ENCODE measurements at places on chromosomes 3 and 15.

DNA sequence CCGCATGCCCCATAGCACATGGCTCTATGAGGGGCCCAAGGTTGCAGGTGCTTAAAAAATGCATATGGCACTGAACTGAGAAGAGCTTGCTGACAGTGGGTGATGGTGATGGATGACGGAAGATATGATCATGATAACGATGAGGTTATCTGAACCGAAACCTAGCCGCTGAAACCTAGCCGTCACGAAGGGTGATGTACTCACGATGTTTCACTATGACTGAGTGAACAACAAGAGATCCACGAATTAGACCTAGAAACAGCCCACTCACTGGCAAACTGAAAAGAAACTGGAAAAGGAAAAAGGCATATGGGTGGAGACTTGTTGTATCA is 57.6 kb upstream of the BCL6 start:
- no peak for DNase-seq

- no peak for DNase-seq
Measured at GRCh38 chr3:182964179-182964578, 16.2 kb downstream of the DCUN1D1 start.

- no peak for DNase-seq
Measured at GRCh38 chr3:46215810-46216414, 7.8 kb upstream of the CCR1 start.

- no peak for DNase-seq
Measured at GRCh38 chr3:43709022-43709421, 18.3 kb downstream of the ABHD5 start.

DNA sequence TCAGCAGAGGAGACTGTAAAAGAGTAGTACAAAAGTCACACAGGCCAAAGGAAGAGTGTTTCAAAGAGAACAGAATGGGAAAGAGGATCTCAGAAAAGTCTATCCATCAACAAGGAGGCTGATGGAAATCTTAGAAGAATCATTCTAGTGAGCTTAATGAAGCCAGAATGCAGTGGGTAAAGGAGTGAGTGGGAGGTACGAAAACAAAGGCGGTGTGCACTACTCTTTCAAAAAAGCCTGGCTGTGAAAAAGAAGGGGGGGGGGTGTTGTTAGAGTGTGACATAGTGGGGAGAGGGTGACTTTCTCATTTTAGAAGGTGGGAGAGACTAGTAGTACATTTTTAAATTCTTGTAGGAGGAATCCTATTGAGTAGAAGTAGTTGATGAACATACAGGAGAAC is 11.7 kb downstream of the PAQR9 start:
- no peak for DNase-seq

GRCh38 chr15:73485372-73485771 is 42.4 kb downstream of the REC114 start:
- no peak for DNase-seq

DNA sequence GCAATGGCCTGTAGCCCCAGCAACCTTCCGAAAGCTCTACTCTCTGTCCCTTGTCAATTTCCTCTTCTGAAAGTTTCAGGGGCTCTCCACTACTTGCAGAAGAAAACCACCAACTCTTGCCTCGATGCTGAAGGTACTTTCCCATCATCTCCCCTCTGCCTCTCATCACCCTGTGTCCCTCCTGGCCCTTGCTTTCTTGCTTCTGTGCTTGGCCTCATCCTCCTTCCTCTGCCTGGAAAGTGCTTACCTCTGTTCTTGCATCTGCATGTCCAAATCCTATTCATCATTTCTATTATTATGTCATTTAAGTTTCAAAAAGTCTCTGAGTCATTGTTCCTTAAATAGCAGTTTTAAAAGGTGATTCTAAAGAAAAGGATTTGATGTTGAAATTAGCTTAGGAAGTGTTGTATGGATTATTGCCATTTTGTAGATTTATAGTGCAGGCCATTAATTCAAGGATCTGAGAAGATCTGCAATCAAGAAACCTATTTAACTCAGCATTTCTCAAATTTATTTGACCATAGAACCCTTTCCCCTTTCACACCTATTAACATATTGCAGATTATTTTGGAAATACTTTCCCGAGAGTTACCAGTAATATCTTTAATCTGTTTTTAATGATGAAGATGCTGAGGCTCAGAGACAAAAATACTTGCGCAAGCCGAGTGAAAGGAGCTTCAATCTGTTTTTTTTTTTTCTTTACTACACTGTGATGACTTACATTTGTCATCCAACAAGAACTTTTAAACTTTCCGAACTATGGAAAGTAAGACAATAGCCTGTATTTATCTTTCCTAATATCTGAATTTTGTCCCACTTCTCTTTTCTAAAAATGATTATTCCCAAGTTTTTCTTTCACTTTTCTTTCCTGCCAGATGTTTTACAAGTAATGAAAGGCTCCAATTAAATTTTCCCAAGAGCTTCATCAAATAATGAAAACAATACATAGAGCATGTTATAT is 22.3 kb upstream of the CFAP161 start:
- DNase-seq = no peak

- DNase-seq = no peak
Measured at GRCh38 chr3:33665294-33665693, 52.8 kb downstream of the CLASP2 start.

GRCh38 chr3:72077473-72078259 is 292.7 kb upstream of the PROK2 start:
- DNase-seq = no peak

- DNase-seq = no peak
Measured at GRCh38 chr15:56047354-56047753, 53.9 kb upstream of the NEDD4 start.

- DNase-seq = no peak
Measured at GRCh38 chr3:133494469-133494868, 79.0 kb upstream of the CDV3 start.

DNA sequence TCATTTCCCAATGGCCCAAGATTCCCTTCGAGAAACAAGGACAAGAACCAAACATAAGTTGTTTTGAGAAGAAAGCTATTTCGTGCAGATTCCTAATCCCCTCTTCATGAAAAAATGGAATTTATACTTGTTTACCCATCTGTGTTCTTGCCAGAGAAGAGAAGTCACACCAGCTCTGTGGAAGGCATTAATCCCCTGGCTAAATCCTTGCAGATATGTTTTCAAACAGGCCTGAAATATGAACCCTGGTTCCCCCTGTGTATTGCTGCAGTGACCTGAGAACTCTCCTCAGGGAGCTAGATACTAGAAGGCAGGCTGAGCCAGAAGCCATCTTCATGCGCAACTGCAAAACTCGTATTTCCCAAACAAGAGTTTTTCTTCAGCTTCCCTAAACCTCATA is 337.7 kb downstream of the NEK10 start:
- DNase-seq = no peak

DNA sequence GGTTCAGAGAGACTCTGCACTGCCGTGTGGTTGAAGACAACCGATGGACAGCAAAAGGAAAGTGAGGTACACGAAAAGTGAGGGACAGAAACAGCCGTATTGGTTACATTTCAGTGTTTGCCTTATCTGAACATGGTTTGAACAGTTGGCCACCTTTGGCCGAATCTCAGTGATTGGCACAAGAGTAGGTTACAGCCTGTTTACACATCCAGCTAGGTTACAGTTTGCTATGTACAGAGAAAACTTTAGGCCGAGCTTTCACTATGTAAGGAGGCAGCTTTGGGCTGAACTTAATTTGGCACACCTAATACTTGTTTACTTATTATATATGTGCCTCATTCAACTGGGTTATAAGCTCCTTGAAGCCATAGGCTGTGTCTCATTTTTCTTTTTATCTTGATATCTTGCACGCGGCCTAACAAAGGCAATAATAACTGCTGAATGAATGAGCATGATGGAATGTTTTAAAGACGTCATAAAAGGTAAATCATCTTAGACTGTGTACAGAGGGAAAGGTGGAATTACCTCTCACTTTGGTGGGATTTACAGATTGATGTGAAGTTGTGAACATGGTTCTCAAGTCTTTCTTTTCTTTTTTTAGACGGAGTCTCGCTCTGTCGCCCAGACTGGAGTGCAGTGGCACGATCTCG is 17.2 kb upstream of the GREM1 start:
- no peak for DNase-seq

GRCh38 chr3:197737749-197738462 is 1.2 kb upstream of the RUBCN start:
- DNase-seq = no peak

GRCh38 chr3:170745211-170745718 is 124.7 kb downstream of the RPL22L1 start:
- no peak for DNase-seq

GRCh38 chr15:25668901-25669300 is 194.2 kb downstream of the ATP10A start:
- no peak for DNase-seq

GRCh38 chr3:157618075-157618760 is 115.0 kb upstream of the VEPH1 start:
- DNase-seq = no peak

- DNase-seq = no peak
Measured at GRCh38 chr3:15315003-15315402, 17.4 kb downstream of the SH3BP5 start.

- DNase-seq = no peak
Measured at GRCh38 chr3:180058238-180058637, 21.5 kb upstream of the PEX5L start.

DNA sequence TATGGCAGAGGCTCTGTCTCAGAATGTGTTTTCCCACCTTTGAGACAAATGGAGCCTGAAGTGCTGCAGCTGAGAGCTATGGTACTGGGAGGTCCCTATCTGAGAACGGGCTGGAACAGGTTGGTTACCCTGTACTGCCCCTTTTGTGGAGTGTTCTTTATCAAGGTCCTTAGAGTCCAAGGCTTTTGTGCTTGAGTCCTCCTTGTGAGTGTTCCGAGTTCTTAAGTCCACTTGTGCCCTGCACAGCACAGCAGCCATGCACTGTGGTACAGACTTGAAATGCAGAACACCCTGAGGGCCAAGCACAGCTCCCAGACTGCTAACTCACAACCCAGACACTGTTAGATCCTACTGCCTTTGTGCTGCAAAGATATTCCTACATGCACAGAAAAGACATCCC is 67.8 kb downstream of the ARHGAP31 start:
- DNase-seq = no peak

DNA sequence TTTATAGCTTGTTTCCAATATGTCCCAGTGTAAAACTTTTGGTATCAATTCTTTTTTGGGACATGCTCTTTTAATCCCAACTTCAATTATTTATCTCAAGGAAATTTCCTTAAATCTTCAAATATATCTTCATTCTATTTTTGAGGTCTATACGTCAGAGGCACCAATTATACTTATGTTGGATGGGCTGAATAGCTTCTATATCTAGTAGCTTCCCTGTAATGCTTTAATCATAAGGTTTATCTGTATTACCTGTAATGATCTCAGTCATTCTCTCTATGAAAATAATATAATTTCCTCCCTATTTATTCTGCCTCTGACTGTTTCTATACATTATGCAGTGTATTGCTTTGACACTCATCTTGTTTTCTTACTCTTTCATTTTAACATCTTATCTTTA is 29.9 kb upstream of the MCCC1 start:
- DNase-seq = no peak

DNA sequence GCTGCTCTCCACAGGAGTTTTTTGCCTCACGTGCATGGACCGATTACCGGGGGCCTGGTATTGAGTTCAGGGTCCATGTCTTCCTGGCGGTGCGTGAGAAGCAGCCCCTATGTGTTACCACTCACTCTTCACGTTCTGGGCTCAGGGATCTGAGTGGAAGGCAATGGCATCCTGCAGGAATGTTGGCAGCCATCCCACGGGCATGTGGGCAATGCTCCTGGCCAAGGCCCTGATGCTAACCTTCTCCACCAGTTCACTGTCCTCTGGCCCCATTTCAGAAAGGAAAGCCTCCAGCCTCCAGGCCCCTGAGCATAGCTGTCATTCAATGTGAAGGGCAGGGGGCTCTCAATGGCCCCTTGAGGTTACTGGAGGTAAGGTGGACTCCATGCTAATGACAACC is 43.0 kb upstream of the KY start:
- DNase-seq = no peak

DNA sequence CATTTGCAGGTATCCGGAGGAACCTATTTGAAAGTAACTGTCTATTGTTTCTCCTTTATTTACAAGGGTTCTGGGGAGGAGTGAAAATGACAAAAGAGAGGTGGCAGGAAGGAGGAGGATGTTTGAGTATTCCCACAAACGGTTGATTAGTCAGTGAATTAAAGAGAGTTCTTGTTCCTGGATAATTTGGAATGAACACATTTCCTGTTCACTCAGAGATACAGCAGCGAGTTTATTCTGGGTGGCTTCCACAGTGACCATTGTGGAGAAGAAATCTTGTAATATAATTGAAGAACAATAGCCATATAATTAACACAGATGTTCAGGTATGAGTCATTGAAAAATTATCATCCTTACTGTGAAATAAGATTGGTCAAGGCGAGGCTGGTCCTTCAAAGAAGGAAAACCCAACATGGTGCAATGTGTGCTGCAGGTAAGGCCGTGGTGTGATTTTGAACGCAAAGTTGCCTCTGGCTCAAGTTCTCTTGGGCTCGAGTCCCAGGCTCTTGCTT is 77.3 kb downstream of the NFKBIZ start:
- no peak for DNase-seq

GRCh38 chr15:85049805-85050204 is 68.1 kb downstream of the PDE8A start:
- no peak for DNase-seq

DNA sequence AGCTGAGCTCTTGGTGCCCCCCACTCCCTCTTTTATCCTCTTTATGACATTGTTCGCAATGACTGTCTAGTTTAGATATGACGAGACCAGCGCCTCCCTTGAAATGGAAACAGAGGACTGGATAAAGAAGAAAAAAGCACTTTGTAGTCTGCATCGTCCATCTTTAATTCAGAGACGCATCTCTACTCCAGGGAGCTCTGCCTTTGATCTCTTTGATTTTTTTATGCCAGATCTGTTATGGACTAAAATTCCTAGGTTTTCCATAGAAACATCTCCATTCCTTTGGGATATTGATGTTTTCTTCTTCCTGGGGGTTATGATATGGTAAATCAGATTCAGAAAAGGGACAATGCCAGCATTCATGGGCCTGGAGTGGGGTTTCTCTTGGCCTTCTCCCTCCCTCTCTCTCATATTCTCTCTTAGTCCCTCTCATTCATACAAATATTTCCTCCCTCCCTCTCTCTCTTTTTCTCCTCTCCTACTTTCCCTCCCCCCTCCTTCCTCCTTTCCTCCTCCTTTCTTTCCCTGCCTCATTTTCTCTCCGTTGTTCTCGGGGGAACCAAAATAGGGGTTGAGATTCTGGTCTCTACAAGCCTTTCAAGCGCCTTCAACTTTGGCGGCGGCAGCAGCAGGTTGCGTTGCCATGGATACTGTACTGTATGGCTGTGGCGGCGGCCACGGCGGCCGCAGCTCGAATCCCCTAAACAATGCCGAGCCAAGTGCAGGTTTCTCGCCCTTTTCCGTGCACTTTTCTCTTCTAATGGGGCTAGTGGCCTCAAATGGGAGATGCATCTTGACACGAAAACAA is 45.5 kb downstream of the ZIC4 start:
- DNase-seq = no peak

DNA sequence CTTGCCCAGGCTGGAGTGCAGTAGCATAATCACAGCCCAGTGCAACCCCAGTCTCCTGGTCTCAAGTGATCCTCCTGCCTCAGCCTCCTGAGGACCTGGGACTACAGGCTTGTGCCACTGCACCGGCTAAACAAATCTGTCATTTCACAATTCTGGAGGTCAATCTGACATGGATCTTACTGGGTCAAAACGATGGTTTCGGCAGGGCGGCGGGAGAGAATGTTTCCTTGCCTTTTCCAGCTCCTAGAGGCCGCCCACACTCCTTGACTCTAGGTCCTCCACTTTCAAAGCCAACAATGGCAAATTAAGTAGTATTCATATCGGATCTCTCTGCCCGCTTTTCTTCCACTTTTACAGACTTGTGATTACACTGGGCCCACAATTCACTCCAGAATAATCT is 14.8 kb downstream of the ATP10A start:
- DNase-seq = no peak

- no peak for DNase-seq
Measured at GRCh38 chr15:47715856-47716445, 1.4 kb upstream of the SEMA6D start.

All from central memory CD8-positive, alpha-beta T cell (primary cell).